ENCODE measurements at places on chromosomes 2 and 18.

- DNase-seq = no peak
Measured at GRCh38 chr18:24071029-24071428, 56.5 kb downstream of the TTC39C start.

DNA sequence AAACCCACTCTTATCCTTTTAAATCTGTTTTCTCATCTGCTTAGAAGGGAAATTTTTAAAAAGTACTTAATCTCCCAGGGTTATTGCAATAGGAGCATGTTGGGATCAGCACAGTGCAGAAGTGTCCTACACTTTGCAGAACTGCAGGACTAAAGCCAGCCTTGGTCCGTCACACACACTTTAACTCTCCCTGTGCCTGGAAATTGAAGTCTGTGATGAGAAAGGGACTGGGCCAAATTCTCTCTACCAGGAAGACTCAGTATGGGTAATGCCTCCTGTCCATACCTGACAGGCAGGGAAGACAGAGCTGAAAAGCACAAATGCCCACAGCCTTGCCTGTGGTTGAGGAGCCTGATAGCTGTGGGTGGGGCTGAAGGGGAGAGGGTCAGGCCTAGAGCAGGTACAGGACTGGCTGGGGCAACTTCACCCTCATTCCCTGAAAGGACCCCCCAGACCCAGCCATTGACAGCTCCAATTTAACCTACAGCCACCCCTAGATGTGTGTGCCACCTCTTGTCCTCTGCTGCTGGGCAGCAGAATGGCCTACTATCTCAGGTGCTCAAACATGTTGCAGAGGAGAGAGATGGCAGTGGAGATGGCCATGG is 377.2 kb upstream of the KLHL29 start:
- DNase-seq = no peak

DNA sequence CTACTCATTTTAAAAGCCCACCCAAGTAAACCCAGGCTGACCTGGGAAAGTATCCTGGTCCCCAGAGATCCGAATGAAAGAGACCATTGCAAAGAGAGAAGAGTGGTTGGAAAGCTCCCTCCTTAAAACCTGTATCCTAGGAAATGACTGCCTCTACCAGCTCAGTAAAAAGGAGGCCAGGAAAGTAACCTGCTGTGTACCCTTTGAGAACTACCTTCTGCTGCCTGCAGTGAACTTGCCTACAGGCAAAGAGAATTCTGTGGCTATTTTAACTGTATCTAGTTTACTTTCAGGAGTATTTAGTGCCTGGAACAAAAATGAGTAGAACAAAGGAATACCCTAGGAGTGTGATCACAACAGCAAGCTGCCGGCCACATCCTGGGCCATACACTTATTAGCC is 641.7 kb upstream of the NRXN1 start:
- no peak for DNase-seq

GRCh38 chr18:46013484-46014189 is 46.5 kb upstream of the EPG5 start:
- no peak for DNase-seq

DNA sequence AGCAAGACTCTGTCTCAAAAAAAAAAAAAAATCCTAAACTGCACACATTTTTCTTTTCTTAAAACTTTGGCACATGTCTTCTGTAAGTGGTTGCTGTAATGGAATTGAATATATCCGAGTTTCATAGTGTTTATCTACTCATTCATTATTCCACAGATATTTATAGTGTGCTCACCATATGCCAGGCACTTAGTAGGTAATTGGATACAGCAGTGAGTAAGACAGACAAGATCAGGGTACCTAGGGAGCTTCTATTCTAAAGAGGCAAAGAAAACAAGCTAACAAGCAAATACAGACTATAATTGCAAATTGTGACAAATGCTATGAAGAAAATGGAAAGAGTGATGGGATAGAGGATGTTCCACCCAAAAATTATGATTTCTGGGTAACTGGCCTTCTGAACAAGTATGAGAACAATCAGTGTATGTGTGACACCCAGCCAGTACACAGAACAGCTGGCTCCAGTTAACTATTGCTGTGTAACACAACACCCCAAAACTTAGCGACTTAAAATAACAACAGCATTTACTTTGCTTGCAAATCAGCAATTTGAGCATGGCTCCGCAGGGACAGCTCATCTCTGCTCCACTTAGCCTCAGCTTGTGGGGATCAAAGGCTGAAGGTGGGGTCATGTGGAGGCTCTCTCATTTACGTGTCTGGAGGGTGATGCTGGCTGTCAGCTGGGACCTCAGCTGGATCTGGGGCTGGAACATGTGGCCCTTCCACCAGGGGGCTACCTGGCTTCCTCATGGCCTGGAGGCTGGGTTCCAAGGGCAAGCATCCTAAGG is 224.9 kb downstream of the INSIG2 start:
- DNase-seq = no peak

GRCh38 chr2:205405194-205405593 is 277.1 kb upstream of the NRP2 start:
- no peak for DNase-seq

GRCh38 chr2:70984576-70985282 is 6.3 kb downstream of the ANKRD53 start:
- DNase-seq = no peak

GRCh38 chr2:203871371-203871983 is 3.9 kb downstream of the CTLA4 start:
- DNase-seq = no peak

DNA sequence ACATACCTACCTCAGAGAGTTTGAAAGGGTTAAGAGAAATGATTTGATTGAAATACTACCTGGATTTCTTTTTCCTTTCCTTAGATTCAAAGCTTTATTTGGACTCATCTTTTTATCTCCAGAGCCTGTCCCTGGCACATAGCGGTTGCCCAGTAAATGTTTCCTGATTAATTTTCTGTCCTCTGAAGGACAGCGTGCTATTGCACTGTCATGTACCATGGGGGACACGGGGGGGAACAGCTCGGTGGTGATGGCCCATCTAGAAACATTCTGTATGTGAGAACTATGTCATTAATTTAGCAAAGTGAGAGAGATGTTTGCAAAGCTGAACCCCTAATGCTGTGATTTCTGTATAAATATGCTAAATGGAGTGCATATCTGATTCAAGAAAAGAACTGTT is 26.4 kb upstream of the CABYR start:
- DNase-seq = no peak

- DNase-seq = no peak
Measured at GRCh38 chr2:170354388-170354787, 176.4 kb downstream of the MYO3B start.

- no peak for DNase-seq
Measured at GRCh38 chr2:120439637-120440384, 93.9 kb downstream of the INHBB start.

DNA sequence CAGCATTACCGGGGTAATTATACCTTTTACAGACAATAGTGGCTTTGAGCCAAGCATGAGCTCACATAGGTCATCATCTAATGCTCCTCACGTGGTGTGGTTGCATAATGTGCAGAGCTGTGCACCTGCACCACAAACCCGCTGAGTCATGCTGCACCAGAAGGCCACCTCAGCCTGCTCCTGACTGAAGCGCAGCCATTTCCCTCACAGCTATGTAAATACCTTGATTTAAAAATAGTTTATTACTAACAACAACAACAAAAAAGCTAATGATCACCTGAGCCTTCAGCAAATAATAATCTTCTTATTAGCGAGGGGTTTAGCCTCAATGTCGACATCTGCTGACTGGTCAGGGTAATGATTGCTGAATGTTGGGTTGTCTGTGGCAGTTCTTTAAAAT is 238.8 kb downstream of the MBD5 start:
- DNase-seq = no peak

- DNase-seq = no peak
Measured at GRCh38 chr2:142865924-142866323, 11.5 kb upstream of the KYNU start.

DNA sequence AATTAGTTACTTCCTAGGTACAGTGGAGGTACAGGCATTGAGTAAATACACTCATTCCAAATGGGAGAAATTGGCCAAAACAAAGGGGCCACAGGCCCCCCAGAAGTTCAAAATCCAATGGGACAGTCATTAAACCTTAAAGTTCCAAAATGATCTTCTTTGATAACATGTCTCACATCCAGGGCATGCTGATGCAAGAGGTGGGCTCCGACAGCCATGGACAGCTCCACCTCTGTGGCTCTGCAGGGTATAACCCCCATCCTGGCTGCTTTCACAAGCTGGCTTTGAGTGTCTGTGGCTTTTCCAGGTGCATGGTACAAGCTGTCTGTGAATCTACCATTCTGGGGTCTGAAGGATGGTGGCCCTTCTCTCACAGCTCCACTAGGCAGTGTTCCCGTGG is 488.7 kb downstream of the DCDC2C start:
- no peak for DNase-seq

DNA sequence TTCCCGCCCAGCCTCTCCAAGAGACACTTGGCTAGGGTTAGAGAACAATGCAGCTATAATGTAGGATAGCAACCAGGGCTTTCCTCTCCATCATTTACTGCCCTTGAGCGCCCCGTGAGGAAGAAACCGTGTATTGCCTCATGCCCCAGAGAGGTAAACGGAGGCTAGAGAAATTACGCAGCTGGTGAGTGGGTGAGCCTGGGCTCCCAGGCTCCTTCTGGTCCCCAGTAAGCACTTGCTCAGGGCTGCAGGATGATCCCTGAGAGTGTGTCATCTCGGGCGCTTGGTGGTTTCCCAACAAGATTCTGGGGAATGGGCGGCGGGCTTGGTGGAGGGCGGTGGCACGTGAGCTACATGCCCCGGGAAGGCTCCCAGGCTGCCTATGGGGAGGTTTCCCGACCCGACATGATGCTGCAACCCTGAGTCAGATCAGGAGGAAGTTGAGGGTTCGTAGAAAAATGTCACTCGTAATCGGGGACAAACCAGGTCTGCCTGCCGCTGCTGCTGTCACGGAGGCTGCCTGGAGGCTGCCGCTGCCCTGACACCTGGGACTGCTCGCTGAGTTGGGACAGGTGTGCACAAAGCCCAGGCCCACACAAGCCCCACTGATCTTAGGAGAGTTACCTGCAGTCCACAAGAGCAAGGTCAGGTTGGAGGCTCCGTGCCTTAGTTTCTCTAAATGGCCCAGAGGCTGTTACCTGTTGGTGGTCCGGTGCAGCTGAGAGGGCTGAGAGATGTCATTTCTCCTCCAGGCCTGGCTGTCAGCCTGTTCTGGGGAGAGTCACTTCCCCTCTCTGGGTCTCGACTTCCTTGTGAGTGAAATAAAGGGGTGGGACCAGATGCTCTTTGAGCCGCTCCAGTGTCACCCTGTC is at the start of gene GPR55:
Gene GPR55, minus strand, starts transcription at position 773 of the 872 bp plus-strand sequence. CDS start 14,280 bp downstream, outside the sequence.
- DNase-seq = no peak

GRCh38 chr2:163044114-163044513 is 205.5 kb upstream of the KCNH7 start:
- no peak for DNase-seq

- no peak for DNase-seq
Measured at GRCh38 chr2:135227386-135227785, 175.3 kb downstream of the RAB3GAP1 start.

DNA sequence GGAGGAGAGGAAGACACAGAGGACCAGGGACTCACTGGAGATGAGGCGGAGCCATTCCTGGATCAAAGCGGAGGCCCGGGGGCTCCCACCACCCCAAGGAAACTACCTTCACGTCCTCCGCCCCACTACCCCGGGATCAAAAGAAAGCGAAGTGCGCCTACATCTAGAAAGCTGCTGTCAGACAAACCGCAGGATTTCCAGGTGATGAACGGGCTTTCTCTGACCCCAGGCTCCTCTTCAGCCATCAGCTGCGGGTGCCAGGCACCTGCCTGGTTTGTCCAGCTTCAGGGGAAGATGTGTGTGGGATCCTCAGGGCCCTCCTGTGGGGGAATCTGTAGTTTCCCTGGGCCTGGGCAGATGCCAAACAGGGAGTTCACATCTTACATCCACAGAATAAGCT is 60.4 kb downstream of the DYSF start:
- no peak for DNase-seq

- no peak for DNase-seq
Measured at GRCh38 chr18:79578396-79579260, 101.0 kb upstream of the CTDP1 start.

Measured in AG09319 (cell line).